ENCODE measurements at places on chromosomes 5 and 9. TPM values are rescaled to one million over a fixed set of nuclear protein-coding genes. Genes with fewer than 3 reads are reported as not detected.

The RFESD gene
- total RNA-seq: 0.98 TPM

The NR2F1-AS1 gene
- total RNA-seq: not detected

The CCNJL gene
- total RNA-seq: 5.6 TPM

GRCh38 chr5:103066326-103066725 is 53.6 kb downstream of the GIN1 start:
- no peak for DNase-seq
